ENCODE measurements at places on chromosomes 3 and 15.
A peak's percentile ranks its signal among the peaks of the same experiment; 100 is the strongest.

DNA sequence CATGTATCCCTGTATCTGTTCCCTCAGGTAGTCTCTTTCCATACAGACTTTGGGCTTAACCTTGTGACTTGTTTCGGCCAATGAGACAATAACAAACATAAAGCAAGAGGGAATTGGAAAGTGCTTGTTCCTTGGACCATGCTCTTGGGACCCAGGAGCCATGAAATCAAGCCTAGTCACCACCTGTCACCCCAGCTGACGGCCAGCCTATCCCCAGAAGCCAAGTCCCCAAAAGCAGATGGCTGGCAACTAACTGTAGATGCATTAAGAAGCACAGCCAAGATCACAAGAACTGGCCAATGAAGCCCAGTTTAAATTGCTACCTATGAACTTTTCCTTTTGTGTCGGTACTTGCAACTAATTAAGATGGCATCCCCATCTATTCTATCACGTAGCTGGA lies 822.0 kb downstream of the CADM2 start:
- DNase-seq, result no peak

DNA sequence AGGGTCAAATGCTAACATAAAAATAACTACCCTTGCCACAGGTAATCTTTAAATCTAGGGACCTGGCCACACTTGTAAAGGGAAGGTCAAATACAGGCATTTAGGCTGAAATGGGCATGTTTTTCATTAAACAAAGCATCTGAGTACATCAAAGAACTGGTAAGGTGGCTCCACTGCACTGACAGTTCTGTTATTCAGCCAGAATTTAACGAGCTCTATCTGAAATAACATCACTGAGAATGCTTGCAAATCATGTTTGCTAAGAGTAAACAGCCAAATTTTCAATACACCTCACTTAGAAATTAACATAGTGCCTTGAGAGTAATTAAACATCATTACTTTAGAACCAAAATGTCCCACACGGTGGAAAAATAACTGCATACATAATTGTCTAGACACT lies 118.9 kb downstream of the MTHFS start:
- no peak for DNase-seq

DNA sequence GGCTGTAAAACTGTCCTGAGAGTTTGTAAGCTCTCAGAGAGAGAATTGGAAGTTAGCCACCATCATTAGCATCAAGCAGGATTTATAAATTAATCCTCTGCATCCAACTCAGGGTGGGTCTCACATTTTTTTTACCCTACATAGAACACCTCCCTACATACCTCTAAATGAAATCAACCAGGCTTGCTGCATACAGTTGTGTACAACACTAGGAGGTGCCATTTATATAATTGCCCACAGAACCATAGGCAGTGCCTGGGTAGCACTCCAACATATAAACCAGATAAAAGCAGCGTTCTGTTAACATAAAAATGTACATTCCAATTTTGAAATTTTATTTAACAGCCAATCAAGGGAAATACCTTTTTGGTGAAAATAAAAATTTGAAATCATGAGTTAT lies 48.2 kb upstream of the SELENOK start:
- no peak for DNase-seq

GRCh38 chr3:150733373-150733935 lies 29.5 kb downstream of the SIAH2 start:
- DNase-seq, result no peak

GRCh38 chr3:11434017-11434526 lies 161.9 kb downstream of the ATG7 start:
- no peak for DNase-seq

DNA sequence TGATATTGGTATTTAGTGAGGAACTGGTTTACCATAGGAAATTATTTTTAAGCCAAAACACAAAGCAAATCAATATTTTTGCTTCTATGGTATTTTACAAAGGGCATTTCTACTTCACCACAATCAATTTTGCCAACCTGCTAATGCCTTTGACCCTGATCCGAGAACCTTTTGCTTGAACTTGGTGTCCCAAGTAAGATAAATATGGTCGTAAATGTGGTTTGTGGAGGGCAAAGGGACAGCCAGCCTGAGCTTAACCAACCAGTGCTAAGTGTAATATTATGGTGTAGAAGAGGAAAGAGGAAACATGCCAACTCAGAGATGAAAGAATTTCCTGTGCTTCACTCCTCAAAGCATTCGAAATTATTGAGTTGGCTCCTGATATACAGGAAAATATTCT lies 148.4 kb downstream of the C3orf38 start:
- DNase-seq, result no peak

DNA sequence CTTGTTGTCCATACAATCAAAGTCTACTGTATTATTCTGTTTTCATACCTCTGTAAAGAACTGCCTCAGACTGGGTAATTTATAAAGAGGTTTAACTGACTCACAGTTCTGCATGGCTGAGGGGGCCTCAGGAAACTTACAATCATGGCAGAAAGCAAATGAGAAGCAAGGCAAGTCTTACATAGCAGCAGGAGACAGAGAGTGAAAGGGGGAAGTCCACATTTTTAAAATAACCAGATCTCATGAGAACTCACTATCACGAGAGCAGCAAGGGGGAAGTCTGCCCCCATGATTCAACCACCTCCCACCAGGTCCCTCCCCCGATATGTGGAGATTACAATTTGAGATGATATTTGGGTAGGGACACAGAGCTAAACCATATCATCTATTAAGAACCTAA lies 724.6 kb upstream of the CBLB start:
- no peak for DNase-seq

DNA sequence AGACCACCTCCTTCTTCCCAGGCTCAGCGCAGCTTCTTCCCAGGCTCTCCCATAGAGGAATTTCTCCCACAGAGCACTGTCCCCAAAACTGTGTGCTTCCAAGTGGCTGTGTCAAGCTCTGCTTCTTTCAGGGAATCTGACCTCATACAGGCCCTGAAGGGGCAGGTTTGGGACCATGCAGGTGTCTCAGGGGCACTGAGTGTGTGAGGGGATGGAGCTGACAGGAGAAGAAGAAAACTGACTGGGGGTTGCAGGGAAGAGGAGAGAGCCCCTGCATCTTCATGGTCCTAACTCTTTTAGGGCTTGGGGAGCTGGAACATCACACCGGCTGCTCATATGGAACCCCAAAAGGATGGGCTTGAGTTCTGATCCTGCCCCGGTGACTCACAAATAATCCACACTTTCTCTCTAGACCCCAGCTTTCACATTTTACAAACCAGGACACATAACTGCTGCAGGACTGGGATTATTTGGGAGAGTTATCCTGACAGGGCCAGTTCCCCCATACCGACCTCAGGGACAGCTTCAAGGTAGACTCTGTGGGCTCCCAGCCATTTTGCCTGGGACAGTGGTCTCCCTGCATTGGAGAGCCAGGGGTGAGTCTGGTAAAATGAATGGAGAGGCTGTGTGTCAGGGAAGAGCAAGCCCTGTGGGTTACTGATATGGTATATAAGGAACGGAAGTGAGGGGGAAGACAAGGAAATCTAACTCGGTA lies 316.1 kb downstream of the TLE3 start:
- no peak for DNase-seq

DNA sequence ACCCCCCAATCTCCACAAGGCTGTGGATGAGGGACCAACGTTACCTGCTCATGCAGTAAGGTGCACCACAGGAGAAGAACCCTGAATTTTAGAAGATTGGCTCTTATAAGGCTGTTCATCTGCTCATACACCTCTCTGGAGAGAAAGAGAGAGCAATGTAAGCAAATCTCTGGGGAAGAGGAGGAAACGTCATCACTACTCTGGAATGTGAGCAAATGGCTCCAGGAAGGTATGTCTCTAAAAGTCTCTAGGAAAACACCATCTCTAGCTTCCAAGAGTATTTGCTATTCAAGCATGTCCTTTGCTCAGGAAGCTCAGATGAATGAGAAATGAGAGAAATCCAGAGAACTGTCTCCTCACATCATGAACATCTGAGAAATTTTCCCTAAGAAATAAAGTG lies 235.4 kb downstream of the TBL1XR1 start:
- DNase-seq, result no peak

- peak; percentile 7 for DNase-seq
Measured at GRCh38 chr15:31292391-31293015, 34.1 kb upstream of the KLF13 start.
